Activated CD8-positive, alpha-beta memory T cell treated with anti-CD3 and anti-CD28 coated beads for 1 hour (primary cell): ENCODE measurements at places on chromosomes 2 and 18.

DNA sequence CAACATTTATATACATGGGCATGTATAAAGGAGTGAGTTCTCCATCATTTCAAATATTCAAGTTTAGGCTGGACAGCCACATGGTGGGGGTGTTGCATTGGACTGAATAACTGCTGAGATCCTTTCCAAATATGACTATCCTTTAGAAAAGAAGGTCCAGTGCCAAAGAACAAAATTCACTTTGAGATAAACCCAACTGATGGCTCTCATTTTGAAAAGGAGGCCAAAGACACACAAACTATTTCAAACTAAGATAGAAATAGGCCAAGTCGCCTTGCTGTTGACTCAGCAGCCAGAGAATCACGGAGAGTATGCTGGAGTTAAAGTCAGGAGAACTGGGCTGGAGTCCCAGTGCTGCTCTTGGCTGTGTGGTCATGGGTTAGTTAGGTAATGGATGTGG is 204.5 kb upstream of the LRATD1 start:
- no peak for DNase-seq

DNA sequence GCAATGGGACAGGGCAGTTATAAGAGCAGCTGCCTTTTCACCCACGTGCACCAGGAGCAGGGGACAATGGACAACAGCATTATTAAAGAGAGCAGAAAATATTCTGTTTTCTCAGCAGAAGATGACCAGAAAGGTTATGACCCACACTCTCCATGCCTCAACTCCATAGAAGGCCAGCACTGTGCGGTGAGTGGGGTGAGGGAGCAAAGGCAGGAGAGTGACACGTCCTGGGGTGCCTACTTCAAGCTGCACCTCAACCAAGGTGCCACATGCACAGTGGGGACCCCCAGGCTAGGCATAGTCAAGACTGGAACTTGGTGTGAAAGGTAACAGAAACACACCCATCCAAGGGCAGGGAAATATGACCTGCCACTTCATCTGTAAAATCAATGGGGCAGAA is 50.4 kb downstream of the POLR1A start:
- no peak for DNase-seq

DNA sequence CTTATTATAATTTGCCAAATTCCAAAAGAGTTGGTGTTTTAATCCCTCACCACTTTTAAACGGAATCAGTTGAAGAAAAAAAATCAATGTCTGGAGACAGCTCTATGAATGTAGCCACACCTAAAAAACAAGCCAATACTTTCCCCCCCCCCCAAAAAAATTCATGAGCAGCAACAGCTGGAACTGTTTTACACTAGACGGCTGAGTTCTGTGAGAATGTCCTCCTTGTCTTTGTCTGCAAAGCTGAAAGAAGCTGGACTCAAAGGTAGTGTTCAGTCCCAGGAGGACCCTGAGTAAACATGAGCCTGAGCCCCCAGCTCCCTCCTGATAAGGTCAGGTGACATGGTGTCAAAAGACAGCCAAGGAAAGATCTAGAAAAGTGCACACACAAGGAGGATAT is 68.2 kb downstream of the ZNF521 start:
- no peak for DNase-seq

- no peak for DNase-seq
Observed at GRCh38 chr2:219482674-219483405, 15.9 kb upstream of the GMPPA start.

- DNase-seq: no peak
Observed at GRCh38 chr2:381181-381580, 93.3 kb upstream of the ALKAL2 start.

DNA sequence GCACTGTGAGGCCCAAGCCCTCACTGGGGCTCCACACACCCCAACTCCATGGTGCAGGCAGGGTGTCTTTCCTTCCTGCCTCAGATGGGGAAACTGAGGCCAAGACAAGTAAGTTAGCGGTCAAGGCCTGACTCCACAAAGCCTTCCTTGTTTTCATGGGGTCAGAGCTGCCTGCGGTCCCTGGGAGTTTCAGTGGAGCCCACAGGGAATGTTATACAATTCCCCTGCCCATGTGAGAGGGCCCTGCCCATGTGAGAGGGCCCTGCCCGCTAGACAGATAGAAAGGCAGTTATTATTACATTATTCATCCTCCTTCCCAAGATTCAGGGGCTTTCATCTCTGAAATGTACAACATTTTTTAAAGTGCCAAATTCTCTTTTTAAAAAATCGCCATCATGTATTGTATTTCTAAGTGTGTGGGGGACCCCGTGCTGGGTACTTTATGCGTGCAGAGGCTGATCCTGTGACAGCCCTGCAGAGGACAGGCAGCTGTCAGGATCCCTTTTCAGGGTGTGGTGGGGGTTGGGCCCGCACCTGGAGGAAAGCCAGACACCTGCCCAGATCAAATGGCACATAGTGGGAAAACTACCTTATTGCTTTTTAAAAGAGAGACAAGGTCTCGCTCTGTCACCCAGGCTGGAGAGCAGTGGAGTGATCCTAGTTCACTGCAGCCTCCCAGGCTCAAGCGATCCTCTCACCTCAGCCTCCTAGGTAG is 23.4 kb downstream of the FBLN7 start:
- no peak for DNase-seq

- DNase-seq: no peak
Observed at GRCh38 chr2:231708773-231709635, 679 bp downstream of the PTMA start.
